ENCODE measurements at places on chromosomes 16 and 17. TPM values are rescaled to one million over a fixed set of nuclear protein-coding genes. Genes with fewer than 3 reads are reported as not detected.

DNA sequence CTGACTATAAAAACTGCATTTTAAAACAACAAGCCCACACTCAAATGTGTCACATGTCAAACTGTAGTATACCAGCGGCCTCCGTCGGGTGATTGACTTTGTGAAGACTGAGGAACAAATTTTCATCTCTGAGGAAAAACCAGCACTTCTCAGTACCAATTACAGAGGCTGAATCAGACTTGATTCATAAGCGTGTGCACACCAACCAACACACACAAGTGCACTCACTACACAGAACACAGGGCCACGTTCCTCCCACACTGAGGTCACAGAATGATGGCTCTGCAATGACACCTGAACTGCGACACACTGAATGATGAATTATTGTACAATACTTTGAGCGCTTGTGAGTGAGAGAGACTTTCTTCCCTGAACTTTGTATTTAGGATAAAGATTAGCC lies 29.6 kb downstream of the XPO6 start:
- H3K27ac ChIP-seq, result no peak overlapping the region
- H3K4me1 ChIP-seq, result peaks cover 22% of the 10 kb centered on the region
- H3K4me3 ChIP-seq, result no peak overlapping the region
- DNase-seq, result no peak

DNA sequence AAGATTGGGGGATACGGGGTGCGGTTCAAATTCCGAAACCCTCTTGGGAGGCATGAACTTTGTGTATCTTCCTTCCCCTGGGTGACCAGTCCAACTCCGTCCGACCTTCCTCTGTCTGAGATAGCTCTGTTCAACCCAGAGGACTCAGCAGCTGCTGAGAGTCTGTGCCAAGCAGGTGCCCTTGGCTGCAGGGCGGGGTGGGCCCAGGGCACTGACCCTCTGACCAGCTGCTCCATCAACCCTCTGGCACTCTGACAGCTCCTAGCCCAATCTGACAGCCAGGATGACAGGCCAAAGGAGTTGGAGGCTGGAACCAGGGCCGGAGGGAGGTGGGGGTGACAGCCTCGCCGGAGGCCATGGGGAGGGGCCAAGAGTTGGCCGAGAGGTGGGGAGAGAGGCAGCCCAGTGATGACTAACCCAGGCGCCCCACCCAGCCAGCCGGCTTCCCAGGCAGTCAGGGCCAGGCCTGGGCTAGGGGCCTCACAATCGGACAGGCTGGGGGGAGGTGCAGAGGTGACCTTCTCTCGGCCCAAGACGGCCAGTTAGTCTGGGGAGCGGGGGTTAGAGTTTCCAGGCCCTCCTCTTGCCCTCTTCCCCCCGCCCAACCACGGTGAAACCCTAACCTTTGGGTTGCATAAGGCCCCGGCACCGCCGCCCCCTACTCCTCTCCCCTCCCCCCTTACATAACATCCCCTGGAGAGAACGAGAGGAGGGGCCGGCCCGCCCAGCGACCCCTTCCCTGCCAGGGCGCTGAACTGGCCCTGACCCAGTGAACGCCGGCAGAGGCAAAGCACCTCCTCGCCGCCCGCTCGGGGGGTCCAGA lies 5.0 kb upstream of the TLCD2 start:
- peak overlapping the region; percentile 98 for H3K4me3 ChIP-seq
- peak; percentile 92 for DNase-seq

- H3K27ac ChIP-seq, result no peak within 1 kb of the TSS
- peaks cover 30% of the 10 kb centered on the region for H3K4me1 ChIP-seq
- DNase-seq, result peak; percentile 82
- H3K4me3 ChIP-seq, result peak within 1 kb of the TSS; percentile 37
- no peaks in the 10 kb centered on the region for H3K27me3 ChIP-seq
- H3K36me3 ChIP-seq, result no peaks in the 10 kb centered on the region
Measured at GRCh38 chr16:10182222-10183053, at the start of gene GRIN2A. Gene GRIN2A, minus strand, starts transcription at chr16:10182428. Its CDS starts 2,017 bp downstream, at chr16:10180411.

CCL3 gene
- 24.9 TPM for total RNA-seq

CCR7 gene
- total RNA-seq, result not detected

KRTAP3-2 gene
- total RNA-seq, result not detected

SNAI3 gene
- 2.9 TPM for total RNA-seq

FSCN2 gene
- 3.6 TPM for total RNA-seq

All from upper lobe of left lung (tissue), 6 donors.